NCI-H1436 treated with DMSO at 0.1 percent for 48 hours (cell line): ENCODE measurements at places on chromosomes 16 and 17.

DNA sequence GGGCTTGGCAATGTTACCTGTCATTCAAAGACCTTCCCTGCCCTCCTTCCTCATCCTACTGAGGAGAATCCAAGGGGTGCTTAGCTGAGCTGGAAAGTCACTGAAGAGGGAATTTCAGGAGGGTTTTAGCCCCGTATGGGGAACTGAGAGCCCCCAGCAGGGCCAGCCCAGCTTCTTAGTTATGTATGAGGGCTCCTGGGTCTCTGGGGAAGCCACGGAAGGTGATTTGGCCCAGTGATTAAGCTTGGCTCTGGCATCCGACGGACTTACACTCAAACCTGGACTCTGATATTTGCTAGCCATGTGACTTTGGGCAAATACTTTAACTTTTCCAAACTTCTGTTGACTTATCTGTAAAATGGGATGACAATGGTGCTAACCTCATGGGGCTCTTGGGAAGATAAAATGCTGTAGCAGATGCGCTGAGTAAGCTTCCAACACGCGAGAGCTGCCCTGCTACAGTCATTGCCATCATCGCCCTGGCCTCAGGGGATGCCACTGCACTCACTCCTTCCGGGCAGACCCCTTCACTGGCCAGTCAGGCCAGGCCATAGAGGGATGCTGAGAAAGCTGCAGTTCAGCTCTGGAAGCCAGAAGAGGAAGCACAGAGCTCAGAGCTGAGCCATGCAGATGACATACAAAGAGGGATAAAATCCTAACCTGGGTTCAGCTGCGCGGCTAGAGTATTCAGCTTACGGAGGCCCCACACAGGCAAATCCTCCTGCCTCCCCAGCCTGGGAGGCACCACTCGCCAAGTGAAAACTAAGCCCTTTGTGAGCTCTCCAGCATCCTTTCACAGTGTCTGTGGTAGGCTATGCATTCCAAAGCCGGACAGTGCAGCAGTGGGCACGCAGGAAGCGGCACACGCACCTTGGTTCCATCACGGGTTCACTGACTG is 44.9 kb upstream of the PIK3R6 start:
- no peak for DNase-seq

DNA sequence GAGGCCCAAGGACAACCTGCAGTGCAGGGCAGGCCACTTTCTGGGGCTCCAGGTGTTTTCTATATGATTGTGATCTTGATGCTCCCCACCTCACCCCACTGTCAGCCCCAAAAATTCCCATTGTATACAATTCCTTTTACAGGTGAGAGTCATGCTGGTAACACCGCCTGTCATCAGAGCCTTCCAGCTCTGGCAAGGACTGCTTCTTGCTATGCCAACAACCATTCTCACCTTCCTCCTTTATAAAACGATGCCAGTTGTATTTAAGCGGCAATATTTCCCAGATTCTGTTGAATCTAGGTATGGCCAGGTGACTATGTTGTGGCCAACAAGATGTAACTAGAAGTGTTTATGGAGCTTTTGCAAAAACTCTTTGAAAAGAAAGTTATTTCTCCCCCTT is 30.4 kb upstream of the CALB2 start:
- no peak for DNase-seq

GRCh38 chr16:65895906-65896305 is 470.6 kb upstream of the CDH5 start:
- no peak for DNase-seq

- no peak for DNase-seq
Observed at GRCh38 chr17:73731733-73732132, 87.5 kb upstream of the SDK2 start.

GRCh38 chr17:44438636-44439035 is 49.2 kb upstream of the ITGA2B start:
- DNase-seq = no peak

GRCh38 chr16:8967132-8967821 is 3.6 kb upstream of the USP7 start:
- no peak for DNase-seq

DNA sequence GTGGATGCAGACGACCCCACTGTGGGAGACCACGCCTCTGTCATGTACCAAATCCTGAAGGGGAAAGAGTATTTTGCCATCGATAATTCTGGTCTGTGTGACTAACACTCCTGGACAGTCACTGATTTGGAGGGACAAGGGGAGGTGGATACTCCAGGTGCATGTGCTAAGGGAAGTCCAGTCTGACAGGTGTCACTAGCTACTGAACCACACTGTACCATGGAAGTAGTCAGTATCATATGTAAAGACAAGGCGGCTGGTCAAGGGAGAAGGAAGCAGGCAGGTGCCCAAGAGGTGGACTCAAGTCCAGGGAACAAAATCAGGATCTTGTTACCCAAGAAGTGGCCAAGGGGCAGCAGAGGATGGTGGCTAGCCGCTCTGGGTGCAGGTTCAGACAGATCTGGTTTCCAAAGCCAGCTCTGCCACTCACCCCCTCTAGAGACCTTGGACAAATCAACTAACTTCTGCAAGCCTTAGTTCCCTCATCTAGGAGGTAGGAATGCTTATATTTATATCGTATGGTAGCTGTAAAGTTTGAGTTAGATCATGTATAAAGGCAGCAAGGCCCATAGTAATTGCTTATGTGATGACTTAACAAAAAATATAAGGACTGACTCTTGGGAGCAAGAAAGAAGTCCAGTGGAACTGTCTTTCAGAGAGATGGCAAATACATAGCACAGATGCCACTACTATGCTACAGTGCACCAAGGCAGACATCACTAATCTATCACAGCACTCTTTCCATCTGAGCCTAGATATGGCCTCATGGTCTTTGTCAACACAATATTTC is 22.1 kb downstream of the CDH5 start:
- DNase-seq = no peak

DNA sequence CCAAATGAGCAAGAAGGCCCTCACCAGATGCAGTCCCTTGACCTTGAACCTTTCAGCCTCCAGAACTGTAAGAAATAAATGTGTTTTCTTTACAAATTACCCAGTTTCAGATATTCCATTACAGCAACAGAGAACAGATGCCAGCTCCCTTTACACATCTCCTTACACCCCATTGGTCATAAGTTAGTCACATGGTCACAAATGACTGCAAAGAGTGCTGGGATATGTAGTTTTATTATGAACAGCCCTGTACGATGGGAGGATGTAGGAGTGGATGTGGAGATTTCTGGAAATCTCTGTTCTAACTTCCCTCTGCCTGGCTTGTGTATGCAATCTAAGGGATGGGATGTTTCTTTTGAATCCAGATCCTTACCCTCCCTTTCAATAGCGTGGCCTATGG is 13.3 kb upstream of the RPL38 start:
- DNase-seq = peak; percentile 73

- DNase-seq = no peak
Observed at GRCh38 chr16:4723071-4723767, 10.9 kb downstream of the ANKS3 start.

GRCh38 chr16:2514333-2515179 is 804 bp downstream of the ATP6V0C start:
- DNase-seq = no peak

DNA sequence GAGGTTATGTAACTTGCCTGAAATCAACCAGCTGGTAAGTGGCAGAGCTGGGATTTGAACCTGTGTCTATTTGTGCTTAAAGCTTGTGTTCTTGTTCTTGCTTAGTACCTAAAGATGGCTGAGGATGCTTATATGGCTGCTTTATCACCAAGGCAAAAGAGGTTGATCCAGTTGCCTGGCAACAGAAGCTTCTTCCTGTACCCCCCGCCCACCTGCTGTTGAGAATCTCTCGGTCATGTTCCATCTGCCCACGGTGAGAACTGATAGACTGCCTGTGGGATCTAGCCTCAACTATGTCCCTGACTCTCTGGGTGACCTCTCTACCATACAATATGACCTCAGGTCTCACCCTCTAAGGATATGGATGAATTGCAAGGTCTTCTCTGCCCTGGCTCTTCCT is 60.7 kb downstream of the ABCC6 start:
- DNase-seq = no peak

DNA sequence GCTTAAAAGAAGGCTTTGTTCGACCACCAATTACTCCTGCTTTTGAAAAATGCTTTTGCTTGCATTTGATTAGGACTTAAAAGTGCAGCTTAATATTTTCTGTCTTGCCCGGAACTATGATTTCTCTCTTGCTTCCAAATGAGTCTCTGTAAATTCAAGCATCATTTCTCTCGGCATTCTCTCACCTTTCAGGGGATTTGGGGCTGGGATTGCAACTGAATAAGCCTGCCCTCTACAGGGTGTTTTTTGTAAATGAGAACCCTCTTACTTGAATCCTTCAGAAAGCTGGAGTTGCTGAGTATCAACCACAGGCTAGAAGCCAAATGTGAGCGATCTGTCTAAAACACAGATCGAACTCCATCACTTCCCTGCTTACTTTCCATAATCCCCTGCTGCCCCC is 234.6 kb downstream of the TMEM114 start:
- no peak for DNase-seq

- no peak for DNase-seq
Observed at GRCh38 chr16:67474551-67475455, 6.2 kb downstream of the ATP6V0D1 start.

- no peak for DNase-seq
Observed at GRCh38 chr17:17241656-17242055, 4.7 kb upstream of the FLCN start.

GRCh38 chr17:46002311-46002972 is 3.4 kb downstream of the STH start:
- DNase-seq = no peak

- DNase-seq = no peak
Observed at GRCh38 chr16:46843898-46844642, 13.1 kb upstream of the C16orf87 start.

GRCh38 chr16:31179747-31180459 is at the start of gene FUS:
TSS of gene FUS (plus strand) at chr16:31180139. CDS start at chr16:31180215, 76 bp downstream.
- peak; percentile 59 for DNase-seq

- no peak for DNase-seq
Observed at GRCh38 chr16:87556941-87557459, 45.3 kb upstream of the JPH3 start.

DNA sequence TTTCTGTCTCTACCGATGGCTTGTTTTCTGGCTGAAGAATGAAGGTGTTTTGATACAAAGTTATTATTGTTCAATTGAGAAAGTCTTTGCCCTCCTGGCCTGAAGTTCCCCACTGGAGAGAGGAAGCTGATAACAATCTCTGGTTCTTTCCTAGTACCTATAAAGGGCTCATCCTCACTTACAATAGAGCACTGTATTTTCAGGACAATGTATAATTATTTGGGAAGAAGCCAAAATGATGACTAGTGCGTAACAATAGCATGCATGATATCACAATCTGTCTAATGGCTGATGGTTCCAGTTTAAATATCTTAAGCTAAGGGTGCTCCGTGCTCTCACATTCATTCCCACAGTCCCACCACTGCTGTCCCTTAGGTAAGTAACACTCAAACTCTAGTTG is 230.7 kb downstream of the IRX3 start:
- DNase-seq = no peak

DNA sequence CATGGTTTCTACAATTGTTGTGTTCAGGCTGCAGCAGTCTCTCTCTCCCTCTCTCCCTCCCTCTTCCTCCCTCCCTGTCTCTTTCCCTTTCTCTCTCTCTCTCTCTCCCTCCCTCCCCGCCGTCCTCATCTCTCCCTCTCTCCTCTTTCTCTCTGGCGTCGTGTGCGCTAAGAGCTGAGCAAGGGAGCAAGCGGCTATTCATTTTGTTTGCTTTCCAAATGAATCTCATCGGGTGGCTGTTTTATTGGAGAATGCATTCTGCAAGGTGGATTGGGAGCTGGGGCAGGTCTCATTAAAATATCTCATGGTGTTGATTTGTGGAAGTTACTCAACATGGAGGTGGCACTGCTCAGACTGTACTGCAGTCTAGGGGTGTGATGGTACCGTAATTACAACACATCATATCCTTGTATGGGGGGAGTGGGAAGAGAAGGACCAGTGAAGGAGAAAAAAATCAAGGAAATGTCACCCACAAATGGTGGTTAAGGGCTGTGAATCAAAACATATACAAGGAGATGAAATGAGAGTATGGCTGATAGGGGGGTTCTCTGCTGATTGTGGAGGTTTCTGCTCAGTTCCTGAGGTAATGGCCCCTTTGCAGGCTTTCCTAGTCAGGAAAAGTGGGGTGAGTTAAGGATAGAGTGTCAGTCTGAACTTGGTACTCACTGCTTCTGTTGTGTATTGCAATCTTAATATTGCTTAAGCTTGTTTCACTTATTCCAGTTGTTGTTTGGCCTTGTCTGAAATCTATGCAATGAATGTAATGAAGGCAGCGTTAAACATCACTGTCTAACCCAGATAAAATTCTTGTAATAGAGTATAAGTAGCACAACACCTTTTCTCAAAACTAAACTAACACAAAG is 2.7 kb downstream of the MSL1 start:
- no peak for DNase-seq

DNA sequence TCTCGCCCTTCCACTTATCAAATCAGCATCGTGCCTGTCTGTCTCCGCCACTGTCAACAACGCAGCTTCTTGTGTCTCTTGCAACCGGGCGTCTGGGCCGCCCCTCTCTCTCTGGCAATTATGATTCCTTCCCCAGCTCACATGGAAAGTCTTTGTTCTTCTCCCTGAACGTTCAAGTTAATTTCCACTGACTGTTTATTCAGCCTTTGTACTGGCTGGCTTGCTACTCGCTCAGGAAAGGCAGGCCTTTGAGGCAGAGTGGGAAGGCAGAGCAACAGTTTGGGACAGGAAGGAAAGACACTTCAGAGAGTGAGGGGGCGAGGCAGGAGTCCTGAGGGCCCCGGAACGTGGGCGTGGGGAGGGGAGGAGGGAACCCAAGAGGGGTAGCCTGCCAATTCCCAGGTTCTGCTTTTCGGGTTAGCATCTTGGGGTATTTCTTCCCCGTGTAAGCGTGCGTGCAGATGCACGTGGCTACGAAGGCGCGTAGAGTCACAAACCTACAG is 50.8 kb downstream of the AKAP1 start:
- peak; percentile 87 for DNase-seq

DNA sequence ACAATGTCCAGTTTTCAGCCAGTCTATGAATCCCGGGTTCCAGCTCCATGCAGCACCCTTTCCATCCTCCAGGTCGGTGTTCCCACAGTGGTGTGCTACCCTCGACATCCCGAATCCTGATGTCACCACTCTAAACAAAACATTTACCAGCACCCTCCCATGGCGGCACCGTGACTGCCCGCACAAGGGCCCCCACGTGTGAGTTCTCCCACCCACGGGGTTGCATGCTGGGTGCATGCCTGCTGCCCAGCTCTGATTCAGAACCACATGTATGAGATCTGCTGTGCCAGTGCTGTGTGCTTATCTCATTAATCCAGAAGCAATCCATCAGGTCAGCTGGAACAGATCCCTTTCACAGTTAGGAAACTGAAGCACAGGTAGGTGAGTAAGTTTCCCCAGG is 57.4 kb downstream of the C16orf78 start:
- DNase-seq = no peak

DNA sequence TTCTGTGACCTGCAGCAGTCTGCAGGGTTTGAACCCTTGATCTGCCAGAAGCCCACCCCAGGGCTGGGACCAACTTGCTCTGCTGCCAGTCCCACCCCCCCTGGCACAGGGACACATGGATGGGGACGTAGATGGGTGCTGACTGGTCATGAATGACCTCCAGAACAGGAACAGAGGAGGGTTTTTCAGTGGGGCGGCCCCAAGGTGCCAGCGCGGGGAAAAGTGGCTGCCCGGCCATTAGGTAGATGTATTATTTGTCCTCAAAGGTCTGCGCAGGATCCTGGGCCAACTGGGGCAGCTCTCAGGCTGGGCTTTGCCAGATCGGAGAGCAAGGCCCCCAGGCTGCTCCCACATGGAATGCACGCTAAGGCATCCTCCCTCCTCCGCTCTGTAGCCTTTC is 265.2 kb upstream of the TNRC6C start:
- DNase-seq = no peak

- DNase-seq = no peak
Observed at GRCh38 chr17:36597226-36597625, 4.2 kb upstream of the MRM1 start.

- no peak for DNase-seq
Observed at GRCh38 chr17:58291246-58291645, 10.5 kb upstream of the MPO start.
